RCC 7860 (cell line): ENCODE measurements at places on chromosomes 7 and 10.

DNA sequence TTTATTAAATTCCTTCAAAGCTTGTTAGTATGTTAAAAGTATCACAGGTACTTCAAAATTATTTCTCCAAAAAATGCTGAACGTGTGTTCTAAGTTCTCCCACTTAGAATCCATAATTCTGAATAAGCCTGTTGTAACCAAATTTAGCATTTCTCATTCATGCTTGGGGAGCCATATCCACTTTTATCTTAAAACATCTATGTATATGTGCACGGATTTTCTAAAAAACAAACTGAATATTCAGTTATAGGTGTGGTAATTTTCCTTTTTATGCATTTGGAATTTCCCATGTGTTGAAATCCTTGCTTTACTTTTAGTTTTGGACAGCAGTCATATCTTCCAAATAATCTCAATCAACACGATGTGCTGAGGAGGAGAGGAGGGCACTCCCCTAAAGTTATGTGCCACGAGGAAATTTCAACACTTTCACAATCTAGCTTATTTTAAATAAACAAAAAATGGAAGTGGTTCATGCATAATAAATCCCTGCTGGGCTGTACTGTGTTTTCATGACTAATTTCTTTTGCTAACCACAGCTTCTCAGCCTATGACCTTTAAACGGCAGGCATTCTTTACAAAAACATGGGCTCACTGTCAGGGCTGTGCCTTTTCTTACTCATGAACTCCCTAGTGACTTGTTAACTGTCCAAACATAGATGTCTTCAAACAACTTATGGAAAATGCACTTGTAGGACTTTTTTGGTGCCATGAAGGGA is 380.3 kb upstream of the SEMA3C start:
- DNase-seq: peak; percentile 90

- DNase-seq: no peak
These were observed 2.9 kb downstream of the SH2D4B start for GRCh38 chr10:80540618-80540980.

GRCh38 chr7:70016044-70016770 is 417.9 kb downstream of the AUTS2 start:
- no peak for DNase-seq

DNA sequence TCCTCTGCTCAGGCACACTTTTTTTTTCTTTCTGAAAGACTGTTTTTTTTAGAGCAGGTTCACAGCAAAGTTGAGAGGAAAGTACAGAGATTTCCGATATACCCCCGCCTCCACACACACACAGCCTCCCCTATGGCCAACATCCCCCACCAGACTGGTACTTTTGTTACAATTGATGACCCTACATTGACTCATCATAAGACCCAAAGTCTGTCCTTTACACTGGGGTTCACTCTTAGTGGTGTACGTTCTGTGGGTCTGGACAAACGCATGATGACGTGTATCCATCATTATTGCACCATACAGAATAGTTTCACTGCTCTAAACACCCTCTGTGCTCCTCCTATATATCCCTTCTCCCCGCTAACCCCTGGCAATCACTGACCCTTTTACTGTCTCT is 107.7 kb downstream of the RBM20 start:
- DNase-seq: no peak

DNA sequence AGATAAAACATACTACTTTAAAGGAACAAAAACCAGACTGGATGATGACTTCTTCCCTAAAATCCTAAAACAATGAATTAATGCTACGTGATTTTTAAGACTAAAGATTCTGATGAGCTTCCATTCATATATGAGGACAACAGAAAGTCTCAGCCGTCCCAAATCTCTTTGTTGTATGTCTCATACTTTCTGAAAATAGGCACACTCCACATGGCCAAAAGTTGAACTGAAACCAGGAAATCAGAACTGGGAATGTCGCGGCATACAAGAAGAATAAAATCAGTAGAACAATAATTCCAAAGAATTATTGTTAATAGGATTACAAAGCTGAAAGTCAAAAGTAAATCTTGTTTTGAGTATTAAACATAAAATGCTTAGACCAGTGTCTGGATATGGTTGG is 195.4 kb upstream of the GHITM start:
- no peak for DNase-seq

GRCh38 chr7:111138586-111138985 is 47.7 kb downstream of the LRRN3 start:
- DNase-seq: no peak

DNA sequence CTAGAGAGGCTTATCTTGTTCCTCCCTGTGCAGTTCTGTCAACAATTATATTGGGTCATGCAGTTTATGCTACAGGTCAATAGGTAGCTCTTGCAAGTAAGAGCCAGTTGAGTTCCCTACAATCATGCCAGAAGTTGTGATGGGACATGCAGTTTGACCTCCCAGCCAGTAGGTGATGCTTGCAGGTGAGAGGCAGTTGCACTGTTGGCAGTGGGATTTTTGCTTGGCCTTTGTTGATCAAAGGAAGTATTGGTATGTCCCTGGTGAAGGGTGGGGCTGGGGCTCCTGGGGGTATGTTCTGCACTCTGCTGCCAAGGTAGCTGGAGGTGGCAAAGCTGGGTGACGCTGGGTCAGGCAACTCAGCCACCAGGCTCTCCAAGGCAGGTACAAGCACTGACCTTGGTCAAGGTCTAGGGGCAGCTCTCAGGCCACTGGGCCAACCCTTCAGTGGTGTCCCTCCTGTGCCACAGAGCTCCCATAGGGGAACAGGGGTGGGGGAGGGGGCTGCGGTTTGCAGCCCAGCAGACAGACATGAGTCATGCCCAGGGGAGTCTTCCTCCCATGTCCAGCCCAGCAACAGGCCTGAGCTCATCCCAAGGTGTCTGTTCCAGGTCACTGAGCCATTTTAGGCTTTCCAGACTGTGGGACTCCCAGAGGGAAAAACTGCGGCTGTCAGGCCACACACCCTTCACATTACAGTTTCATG is 43.3 kb downstream of the MEOX2 start:
- DNase-seq: peak; percentile 94

- DNase-seq: no peak
These were observed 60.4 kb downstream of the C10orf105 start for GRCh38 chr10:71659111-71659634.

- DNase-seq: no peak
These were observed 159.3 kb downstream of the TNS3 start for GRCh38 chr7:47422611-47423010.

DNA sequence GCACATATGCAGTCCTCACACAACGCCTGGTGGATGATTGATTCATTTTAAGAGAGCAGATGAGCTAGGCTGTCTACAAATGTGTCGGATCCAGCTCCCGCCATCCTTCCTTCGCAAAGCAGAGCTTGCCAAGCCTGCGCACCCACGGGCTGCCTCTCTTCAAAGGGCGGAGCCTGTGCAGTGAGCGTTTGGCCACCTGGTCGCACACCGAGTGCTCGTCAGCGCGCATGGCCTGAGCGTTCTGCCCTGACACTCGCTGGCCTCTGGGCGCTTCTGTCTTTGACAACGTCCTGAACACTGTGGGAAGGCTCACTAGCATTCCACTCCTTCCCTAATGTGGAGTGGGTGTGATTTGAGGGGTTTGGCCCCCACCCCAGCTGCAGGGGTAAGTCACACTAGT is 47.1 kb upstream of the TMEM72 start:
- no peak for DNase-seq

- no peak for DNase-seq
These were observed 394.8 kb upstream of the IGFBP3 start for GRCh38 chr7:46315891-46316290.

GRCh38 chr10:121450247-121450646 is 148.0 kb downstream of the FGFR2 start:
- DNase-seq: no peak

GRCh38 chr10:48464871-48465736 is 139.8 kb downstream of the ARHGAP22 start:
- no peak for DNase-seq

DNA sequence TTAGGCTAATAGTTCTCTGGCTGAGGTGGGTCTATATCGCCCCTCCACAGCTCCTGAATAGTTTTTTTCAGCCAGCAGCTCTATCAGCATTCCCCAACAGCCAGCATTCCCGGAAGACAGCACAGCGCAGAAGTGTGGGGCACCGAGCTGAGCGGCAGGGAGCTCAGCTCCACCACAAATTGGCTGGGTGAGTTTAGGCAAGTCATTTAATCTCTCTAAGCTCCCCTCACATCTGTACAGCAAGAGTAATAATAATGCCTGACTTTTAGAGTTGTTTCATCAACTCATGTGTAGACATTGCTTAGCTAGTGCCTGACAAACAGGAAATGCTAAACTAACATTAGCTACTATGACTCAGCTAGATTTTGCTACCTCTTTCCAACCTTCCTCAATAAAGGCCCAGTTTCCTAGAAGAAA is 247.9 kb upstream of the PTN start:
- no peak for DNase-seq

- no peak for DNase-seq
These were observed 243.0 kb upstream of the GRB10 start for GRCh38 chr7:51025668-51026067.

DNA sequence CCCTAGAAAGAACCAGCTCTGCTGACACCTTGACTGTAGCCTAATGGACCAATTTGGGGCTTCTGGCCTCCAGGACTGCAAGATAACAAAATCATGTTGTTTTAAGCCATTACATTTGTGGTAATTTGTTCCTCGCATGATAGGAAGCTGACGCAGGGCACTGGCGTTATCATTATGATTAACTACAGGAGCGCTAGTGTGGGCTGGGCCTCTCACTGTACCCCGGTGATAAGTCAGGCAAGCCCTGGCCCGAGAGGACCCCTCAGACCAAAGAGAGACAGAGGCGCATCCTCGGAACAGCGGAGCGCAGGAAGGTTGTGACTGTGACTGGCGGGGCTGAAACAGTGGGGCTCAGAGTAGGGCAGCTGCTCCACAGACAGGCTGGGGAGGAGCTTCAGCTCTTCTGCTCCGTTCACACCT is 150.3 kb upstream of the CHST15 start:
- DNase-seq: no peak

- DNase-seq: no peak
These were observed 285 bp downstream of the CSTF2T start for GRCh38 chr10:51699145-51699474.

GRCh38 chr7:42561797-42562196 is 324.8 kb upstream of the GLI3 start:
- DNase-seq: no peak

DNA sequence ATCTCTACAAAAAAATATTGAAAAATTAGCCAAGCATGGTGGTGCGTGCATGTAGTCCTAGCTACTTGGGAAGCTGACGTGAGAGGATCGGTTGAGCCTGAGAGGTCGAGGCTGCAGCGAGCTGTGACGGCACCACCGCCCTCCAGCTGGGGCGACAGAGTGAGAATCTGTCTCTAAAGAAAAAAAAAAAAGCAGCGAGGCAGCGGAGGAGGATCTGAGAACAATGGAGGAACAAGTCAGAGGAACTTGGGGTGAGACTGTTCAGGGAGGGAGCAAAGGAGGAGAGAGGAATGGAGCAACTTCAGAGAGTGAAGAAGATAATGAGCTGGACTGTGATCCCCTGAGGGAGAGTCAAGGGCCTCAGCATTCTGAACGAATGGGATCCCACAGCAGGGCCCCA is 85.4 kb downstream of the MKX start:
- DNase-seq: no peak
